ENCODE measurements at places on chromosomes 2 and 18.

GRCh38 chr18:21833604-21834298 lies 93.2 kb downstream of the MIB1 start:
- no peak for DNase-seq

- no peak for DNase-seq
Measured at GRCh38 chr2:233061591-233062450, 1.7 kb downstream of the INPP5D start.

GRCh38 chr2:162828545-162828944 lies 10.0 kb downstream of the KCNH7 start:
- DNase-seq = no peak

DNA sequence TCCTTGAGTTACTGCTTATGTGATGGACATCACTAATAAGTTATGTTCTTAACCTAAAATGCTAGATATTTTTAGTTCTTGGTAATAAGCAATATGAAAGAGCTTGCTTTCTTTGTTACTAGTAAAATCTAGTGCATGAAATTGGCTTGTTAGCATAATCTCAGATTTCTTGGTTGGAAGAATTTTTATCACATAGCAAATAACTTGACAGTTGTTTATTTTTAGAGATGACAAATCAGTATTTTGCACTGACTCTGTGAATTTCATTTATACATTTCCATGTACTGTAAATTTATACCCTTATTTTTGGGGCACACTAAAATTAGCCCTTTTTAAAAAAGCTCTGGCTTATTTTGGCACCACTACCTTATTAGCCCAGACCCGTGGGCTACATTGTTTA lies 45.6 kb downstream of the LCLAT1 start:
- DNase-seq = no peak

GRCh38 chr2:71006955-71007799 lies 12.5 kb upstream of the TEX261 start:
- DNase-seq = no peak

- DNase-seq = no peak
Measured at GRCh38 chr2:147331790-147332419, 512.9 kb upstream of the ACVR2A start.

DNA sequence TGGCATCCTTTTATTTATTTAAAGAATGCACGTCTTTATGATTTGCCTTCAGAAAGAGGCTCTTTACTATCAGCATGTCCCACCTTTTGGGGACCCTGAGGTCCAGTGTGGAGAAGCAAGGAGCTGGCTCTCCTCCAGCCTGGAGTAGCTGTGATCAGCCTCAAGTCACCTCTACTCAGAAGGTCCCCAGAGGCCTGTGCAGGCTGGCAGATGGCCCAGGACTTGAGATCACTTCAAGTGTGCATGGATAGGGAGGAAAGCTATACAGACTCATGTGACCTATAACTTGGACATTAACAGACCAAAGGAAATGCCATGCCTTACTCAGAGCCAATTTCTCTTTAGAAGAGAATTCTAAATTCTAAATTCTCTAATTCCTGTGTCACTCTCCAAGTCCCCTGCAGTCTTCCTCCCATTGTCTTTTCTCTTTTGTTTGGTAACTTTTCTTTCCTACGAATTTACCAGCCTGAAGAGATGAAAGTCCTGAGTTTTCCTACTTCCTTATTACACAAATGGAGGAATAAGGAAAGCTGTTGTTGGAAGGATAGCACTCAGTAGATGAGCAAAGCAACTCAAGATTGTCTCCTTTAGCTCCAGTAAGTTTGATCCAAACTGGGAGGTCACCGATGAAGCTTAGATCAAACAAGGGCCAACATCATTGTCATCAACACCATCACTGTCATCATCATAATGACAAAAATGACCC lies 163.9 kb downstream of the GFPT1 start:
- DNase-seq = no peak

- no peak for DNase-seq
Measured at GRCh38 chr18:68299906-68300305, 415.0 kb downstream of the TMX3 start.

- no peak for DNase-seq
Measured at GRCh38 chr2:233063269-233063975, 3.3 kb downstream of the INPP5D start.

DNA sequence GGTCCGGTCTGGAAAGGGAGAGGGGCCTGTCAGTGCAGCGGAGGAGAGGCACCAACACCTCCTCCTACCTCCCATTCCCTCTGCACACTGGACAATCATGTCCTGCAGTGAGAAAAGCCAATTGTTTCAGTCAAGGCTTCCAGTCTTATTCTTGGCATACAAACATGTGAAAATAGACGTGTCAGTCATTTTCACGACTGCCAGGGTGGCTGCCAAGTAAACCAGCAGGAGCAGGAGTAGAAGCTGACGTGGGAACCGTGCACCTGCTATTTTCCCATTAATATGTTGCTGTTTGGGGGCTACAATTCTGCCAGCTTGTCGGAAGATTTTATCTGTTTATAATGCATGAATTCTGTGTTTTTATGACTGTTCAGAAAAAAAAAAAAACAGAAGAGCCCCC lies 202.3 kb downstream of the SPP2 start:
- DNase-seq = no peak

DNA sequence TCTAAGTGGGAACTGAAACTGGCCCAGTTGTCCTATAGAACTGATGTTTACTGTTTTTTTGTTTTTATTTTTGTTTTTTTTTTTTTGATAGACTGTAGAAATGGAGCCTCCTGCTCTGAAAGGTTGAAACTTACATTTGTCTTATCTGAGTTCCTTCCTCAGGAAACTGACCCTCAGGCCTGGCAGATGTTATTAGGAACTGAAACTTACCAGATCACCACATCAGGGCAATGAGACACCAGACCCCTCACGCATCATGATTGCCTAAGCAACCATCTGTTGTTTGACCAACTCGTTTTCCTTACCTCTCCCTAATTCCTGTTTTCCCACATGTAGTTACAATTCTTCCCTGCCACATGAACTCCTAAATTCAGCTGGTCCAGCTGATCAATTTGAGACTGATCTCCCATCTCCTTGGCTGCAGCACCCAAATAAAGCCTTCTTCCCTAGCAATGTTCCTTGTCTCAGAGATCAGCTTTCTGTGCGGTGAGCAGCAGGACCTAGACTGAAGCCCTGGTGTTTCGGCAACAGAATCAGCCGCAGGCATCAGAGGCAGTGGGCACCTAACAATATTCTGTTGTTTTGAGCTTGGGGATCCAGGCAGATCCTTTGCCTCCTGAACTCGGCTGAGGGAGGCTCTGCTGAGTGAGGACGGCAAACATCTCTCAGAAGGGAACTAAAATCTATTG lies 96.8 kb downstream of the MSH2 start:
- DNase-seq = no peak

DNA sequence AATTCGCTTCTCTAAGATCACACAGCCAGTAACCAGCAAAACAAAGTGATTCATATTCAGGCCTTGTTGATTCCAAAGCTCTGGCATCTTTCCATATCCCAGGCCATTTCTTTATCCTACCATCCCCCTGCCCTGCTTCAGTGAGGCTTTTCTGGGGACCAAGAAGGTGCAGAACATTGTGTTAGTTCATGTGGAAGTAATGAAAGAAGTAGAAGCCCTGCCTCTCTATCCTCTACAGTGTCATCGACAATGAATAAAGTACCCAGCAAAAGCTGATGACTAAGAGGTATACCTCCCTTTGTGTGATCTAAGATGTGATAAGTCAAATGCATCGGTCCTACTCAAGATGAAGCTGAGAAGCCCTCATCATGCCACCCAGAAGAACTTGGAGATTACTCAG lies 383.2 kb downstream of the BCL11A start:
- DNase-seq = no peak

- no peak for DNase-seq
Measured at GRCh38 chr18:74194691-74195090, 46.4 kb downstream of the TIMM21 start.

DNA sequence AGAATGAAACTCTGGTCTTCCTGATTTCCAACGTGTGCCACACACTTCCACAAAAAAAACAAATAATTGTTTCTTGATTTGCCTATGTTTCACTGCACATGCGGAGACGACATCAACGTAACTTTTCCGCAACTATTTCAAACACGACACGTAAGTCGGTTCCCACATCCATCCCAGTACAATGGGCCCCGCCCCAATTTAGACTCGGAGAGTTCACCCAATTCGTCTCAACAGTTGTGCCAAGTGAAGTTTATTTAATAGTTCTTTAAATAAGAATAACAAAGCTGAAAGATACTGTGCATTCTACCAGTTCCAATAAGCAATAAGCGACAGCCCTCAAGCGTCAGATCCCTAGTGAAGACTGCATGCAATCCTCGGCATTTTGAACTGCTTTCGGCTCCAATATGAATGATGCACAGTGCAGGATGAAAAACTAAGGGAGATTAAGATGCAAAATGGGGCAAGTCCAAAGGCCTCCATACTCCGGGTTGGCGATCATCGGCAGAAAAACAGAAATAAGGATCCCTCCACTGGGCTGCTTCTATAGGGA lies 664 bp downstream of the CCT4 start:
- no peak for DNase-seq

DNA sequence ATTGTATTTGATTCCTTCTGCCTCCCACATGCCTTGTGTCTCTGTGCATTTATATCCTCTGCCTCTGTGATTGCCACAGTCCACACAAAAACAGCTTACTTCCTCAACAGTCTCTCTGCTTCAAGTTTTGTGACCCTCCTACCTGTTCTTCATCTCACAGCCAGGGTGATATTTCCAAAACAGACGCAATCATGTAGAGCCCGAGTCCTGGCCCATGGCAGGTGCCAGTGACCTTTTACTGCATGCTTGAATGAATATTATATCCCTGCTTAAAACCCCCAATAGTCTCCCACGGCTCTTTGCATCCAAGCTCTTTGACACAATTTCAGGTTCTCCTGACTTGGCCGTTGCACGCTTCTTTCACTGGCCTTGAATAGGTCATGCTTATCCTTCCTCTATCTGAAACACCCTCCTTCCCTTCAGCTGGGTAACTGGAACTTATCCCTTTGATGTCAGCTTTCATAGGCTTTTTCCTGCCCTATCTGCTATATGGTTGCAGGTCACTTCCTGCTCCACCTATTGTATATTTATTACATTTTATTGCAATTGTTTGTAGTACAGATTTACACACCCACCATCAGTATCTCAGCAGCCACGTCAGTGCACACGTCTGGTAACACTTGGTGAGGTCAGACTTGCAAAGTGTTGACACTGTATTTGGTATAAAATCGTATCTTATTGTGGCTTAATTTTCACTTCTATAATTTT lies 29.7 kb upstream of the IL1B start:
- no peak for DNase-seq

GRCh38 chr18:12990123-12990475 lies 1.1 kb upstream of the CEP192 start:
- DNase-seq = no peak

- no peak for DNase-seq
Measured at GRCh38 chr2:203690117-203690431, 16.4 kb upstream of the CD28 start.
